ENCODE measurements at places on chromosomes 11 and 22. TPM values are rescaled to one million over a fixed set of nuclear protein-coding genes. Genes with fewer than 3 reads are reported as not detected.

The SCGB1D2 gene
- total RNA-seq: not detected

The ZNF280B gene
- 2.3 TPM for total RNA-seq

The C22orf42 gene
- not detected for total RNA-seq

The IGSF22 gene
- total RNA-seq: 0.43 TPM

The C22orf31 gene
- total RNA-seq: not detected

The EFCAB6 gene
- 0.16 TPM for total RNA-seq

The CRYBB2 gene
- not detected for total RNA-seq

The MS4A12 gene
- not detected for total RNA-seq

The LIN7C gene
- 28.9 TPM for total RNA-seq

The CHADL gene
- total RNA-seq: not detected

The XBP1 gene
- 103 TPM for total RNA-seq

The TREH gene
- total RNA-seq: not detected
